ENCODE measurements at places on chromosomes 11 and 22.

DNA sequence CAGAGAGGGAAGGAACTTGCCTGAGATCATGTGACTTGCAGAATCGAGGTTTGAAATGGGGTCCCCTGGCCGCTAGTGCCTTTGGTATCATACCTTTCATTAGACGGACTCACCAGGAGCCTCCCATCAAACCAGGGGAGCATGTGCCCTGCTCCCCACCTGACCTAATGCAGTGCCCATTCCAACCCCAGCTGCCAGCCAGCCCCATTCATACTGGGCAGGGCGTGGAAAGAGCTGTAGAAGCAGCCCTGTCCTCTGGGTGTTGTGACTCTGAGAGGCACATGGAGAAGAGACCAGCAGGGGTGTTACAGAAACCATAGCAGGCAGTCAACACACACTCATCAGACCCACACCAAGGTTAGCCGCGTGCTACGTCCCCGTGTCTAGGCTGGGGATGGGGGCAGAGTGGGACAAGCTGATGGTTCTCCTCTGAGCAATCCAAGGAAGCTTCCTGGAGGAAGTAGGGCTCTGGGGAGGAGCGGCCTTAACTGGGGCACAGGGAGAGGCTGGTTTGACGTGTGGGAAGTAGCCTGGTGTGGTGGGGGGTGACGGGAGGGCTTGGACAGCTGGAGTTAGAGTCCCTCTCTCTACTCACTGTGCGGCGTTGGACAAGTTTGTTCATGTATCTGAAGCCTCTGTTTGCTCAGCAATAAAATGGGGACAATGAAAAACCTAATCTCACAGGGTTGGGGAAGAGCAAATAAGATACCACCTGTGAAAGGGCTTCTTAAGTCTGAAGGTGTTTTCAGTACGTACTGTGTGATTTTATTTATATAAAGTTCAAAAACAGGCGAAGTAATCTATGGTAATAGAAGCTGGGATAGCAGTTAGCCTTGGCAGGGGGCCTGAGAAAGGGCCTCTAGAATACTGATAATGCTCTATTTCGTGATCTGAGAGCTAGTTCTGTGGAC is 14.0 kb downstream of the GRIK4 start:
- DNase-seq = no peak

DNA sequence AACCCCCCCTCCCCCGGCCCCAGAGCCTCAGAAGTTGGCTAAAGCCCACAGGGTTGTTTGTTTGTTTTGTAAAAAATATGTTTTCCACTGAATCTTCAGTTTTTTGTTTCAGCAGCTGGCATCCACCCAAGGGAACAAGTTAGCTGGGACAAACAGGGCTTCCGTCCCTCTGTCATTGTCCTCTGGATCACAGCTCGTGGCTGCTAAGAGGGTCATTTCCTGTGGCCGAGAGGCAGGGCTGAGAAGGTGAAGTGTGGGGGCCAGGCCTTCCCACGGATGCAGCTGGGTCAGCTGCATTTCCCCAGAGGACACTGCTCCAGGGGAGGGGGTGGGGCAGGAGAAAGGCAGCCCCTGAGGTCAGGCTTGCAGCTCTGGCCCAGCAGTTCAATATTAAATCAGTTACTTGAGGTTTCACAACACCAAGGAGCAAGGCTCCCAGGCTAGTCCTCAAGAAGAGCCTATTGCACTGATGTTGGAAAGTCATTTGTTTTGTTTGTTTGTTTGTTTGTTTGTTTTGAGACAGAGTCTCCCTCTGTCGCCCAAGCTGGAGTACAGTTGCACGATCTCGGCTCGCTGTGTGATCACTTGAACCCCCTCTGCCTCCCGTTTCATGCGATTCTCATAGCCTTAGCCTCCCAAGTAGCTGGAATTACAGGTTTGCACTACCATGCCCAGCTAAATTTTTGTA is 34.4 kb upstream of the SMTN start:
- DNase-seq = no peak

DNA sequence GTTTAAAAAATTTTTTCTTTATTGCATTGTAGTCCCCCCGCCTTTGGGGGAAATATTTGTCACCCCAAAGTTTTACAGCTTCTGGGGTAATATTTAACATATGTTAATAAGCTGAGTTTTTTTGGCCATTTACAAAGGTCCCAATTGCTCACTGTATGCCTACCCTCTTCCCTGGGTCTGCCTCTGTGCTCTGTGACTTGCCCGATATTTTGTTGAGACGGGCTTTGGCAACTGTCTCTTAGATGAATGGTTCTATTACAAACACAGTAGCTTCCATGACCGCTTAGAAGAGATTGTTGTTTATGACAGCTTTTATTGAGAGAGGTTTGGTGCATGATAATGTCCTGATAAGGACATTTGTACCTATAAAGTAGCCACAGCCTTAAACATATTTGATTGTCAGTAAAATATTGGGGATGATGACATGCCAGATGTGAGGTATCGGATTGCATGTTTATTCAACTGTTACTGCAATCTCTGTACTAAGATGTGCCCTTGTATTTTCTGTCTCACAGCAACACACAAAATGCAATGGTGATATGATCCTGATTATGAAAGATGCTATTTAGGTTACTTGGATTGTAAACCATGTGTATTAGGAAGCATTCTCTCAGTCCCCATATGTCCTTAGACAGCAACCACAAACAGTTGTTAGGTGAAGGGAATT is 103.1 kb downstream of the TEAD1 start:
- no peak for DNase-seq

DNA sequence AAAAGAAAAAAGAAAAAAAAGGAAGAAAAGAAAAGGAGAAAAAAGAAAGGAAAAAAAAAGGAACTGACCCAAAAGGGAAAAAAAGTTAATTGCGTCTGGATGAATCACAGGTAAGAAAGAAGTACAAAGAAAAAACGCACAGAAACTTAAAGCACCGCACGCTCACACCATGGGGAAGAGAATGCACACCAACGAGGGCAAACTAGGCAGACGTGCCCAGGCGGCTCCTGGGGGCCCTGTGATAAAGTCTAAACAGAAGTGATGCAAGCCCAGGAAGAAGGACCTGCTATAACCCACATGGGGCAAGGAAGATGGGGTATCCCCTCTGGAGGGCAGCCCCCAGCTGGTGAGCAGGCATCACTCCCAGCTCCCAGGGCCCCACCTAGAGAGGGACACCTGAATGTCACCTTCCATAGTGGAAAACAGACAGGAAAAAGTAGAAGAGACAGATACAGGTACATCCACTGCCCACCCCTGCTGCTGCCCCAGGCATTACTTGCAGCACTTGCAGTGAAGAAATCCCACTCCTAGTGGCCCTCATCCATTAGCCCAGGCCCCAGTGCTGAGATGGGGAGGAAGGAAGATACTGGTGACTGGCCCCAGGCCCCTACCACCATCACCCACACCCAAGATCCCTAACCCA is 28.9 kb downstream of the NAP1L4 start:
- DNase-seq = no peak

DNA sequence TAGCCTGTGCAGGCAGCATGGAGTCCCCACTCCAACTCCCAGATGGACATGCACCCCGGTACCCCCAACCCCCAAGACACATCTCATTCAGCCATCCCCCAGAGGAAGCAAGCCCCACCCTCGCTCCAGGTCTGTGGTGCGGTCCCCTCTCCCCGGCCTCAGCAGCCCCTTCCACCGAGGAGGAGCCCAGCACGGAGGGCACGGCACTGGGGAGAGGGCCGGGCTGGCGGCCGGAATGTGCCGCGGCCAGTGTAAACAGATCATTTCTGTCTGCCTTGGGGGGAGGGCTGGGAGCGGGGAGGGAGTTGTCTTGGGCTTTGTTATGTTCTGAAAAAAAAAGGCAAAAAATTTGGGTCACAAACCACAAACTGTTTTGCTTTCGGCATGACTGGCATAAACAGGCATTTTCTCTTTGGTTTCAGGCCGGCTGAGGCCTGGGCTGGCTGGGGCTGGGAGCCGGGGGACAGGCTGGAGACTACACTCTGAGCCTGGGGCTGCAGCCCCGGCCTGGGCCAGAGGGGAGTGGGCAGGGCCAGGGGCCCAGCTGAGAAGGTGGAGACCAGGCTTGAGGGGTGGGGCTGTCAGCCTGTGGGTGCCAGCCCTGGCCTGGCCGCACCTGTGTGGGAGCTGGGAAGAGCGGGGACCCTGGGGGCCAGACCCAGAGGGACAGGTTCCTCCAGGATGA is 16.8 kb downstream of the IGF2 start:
- no peak for DNase-seq

DNA sequence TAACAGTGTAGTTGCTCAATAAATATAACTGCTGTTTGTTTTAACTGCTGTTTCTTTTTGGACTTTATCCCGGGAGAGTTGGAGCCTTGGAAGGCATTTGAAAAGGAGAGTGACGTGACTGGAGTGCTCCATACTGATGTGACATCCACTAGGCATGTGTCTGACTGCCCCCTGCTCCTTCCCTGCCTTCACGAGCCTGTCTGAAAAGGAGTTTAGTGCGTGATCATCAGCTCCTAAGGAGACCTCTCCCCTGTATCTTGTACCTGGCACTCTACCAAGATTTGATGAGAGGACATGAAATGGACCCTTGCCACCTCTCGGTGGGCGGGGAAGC is 22.9 kb downstream of the ZBTB16 start:
- DNase-seq = no peak

DNA sequence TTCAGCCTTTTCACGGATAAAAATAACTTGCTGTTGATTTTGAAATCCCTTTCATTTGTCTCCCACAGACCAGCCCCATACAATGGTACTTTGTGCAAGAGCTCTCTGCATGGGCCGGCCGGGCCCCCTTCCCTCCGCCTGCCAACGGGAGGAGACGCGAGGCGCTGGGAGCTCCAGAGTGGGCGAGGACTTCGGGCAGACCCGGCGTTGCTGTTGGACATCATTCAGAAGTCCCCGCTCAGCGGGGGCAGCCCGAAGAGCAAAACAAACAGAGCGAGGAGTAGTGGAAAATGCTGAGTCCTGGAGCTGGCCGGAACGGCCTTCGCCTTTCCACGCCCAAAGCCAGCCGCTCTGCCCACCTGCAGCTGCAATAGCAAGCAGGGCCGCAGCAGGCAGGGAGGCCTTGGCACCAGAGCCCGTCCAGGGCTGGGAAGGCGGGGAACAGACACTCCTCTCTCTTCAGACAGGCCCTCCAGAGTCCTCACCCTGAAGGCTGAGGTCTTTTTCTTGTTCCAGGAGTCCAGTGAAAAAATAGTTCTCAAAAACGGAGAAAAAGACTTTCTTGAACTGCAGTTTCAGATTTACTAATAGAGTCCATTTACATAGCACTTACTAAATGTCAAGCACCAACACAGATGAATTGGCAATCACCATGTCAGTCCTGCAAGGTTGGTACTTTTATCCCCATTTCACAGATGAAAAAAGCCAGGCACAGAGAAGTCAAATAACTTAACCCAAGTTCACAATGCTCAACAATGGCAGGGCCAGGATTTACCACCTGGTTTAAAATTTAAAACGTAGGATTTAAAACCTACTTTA is 135.5 kb downstream of the ETS1 start:
- DNase-seq = no peak

DNA sequence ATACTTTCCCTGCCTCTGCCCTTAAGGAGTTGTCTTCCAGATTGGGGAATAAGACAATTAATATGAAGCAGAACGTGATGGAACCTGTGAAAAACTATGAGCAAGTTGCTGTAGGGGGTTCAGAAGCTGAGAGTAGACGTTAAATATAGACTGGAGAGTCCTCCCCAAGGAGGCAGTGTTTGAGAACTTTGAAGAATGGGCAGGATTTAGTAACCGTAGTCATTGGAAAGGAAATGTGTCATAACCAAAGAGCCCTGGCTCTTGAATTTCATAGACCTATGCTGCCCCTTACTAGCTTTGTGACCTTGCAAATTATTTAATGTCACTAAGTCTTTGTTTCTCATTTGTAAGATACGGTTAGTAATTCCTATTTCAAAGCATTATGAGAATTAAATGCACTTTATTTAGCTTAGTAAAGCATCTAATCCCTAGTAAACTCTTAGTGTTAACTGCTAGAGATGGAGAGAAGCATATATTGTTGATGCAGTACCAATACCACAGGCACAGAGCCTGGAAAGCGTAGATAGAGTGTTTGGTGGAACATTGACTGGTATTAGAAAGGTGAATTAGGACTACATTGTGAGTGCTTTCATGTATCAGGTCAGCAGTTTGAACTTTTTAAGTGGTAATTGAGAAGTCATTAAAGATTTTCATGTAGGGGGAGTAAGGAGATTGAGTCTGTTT is 54.1 kb downstream of the MCAM start:
- no peak for DNase-seq

- peak; percentile 9 for DNase-seq
Observed at GRCh38 chr22:42217019-42217751, 53.3 kb downstream of the TCF20 start.

GRCh38 chr22:48222742-48223487 is 1460.5 kb downstream of the TBC1D22A start:
- no peak for DNase-seq

- no peak for DNase-seq
Observed at GRCh38 chr22:22396741-22397291, 111.7 kb downstream of the ZNF280B start.

GRCh38 chr11:23947883-23948282 is 549.0 kb upstream of the LUZP2 start:
- DNase-seq = no peak

- DNase-seq = no peak
Observed at GRCh38 chr22:21628386-21629254, 1.2 kb downstream of the YDJC start.

DNA sequence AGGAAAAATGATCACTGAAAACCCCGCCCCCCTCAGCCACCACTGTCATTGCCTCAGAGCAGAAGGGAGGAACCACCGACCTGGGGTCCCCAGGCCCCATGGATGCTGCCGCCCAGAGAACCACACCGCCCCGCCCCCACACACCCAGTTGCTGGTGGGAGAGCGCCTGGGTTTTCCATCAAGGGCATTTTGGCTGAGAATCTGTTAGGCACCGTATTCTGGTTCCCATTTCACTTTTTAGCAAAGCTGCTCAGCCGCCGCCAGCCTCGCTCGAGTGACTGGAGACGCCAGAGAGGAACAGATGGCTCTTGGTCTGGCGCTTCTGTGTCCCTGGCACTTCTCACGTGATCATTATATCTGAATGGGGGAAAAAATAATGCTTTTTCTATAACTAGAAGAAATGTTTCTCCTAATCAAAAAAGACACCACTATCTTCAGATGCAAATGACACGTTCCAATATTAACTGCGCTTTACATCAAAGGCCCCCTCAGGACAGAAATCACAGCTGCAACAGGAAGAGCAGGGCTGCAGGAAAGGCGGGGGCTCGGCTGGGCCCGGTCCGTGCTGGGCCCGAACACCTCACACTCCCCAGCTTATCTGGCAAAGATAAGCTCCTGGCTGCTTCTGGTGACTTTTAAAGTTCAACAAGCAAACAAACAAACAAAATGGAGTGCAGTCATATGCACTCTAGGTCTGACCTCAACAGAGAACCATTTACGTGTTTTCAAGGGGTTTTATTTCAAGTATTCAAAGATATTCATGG is 149.8 kb downstream of the MPPED1 start:
- DNase-seq = no peak

Measured in stimulated activated CD4-positive, alpha-beta T cell treated with anti-CD3 and anti-CD28 coated beads, Interleukin-4, amount 100 ng/mL, for 48 hours (primary cell).